Activated CD8-positive, alpha-beta memory T cell treated with anti-CD3 and anti-CD28 coated beads for 1 hour (primary cell): ENCODE measurements at places on chromosomes 7 and 10.

GRCh38 chr7:155189590-155189989 lies 108.1 kb upstream of the INSIG1 start:
- DNase-seq: no peak

DNA sequence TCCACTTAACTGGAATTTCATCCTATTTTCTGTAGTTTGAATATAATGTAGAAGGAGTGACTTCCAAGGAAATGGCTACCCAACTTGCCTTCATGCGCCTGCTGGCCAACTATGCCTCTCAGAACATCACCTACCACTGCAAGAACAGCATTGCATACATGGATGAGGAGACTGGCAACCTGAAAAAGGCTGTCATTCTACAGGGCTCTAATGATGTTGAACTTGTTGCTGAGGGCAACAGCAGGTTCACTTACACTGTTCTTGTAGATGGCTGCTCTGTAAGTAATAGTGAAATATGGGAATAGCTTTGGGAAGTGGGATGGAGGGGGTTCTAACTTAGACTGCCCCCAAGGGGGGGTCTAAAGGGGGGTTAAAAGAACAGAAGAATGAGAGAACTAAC lies 34.5 kb downstream of the COL1A2 start:
- no peak for DNase-seq

GRCh38 chr10:132375116-132375794 lies 21.7 kb upstream of the PWWP2B start:
- no peak for DNase-seq

GRCh38 chr10:102832248-102832647 lies 5.0 kb downstream of the CYP17A1 start:
- DNase-seq: no peak

GRCh38 chr10:102769375-102770107 lies 25.8 kb downstream of the WBP1L start:
- no peak for DNase-seq

- DNase-seq: no peak
Observed at GRCh38 chr7:35280902-35281301, 27.0 kb upstream of the TBX20 start.

- DNase-seq: no peak
Observed at GRCh38 chr10:125578658-125579315, 104.2 kb downstream of the TEX36 start.

- no peak for DNase-seq
Observed at GRCh38 chr10:70858759-70859158, 29.6 kb downstream of the PCBD1 start.

DNA sequence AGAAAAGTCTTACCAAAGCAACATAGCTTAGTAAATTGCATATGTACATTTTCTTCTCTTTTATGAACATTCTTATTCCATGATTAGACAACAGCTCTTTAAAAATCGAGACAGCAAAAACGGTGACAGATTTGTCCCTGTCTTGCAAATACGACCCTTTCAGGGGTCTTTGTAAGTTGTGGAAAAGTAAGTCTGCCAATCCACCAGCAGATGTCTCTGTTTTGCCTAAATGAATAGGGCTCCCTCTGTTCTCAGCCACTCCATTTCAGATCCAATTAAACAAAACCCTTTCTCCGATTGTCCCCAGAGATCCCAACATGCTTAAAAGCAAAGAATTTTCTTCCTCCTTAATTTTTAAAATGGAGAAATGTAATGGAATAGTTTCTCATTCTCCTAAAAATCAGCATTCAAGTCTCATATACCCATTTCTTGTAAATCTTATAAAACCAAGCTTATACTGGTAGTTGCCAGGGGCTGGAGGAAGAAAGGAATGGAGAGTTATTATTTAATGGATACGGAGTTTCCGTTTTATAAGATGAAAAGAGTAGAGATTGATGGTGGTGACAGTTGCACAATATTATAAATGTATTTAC lies 61.0 kb upstream of the NFE2L3 start:
- no peak for DNase-seq

- DNase-seq: no peak
Observed at GRCh38 chr7:14973712-14974428, 71.3 kb upstream of the DGKB start.

- no peak for DNase-seq
Observed at GRCh38 chr7:50565559-50565916, 333 bp upstream of the DDC start.

GRCh38 chr10:58998924-58999713 lies 177.3 kb upstream of the PHYHIPL start:
- no peak for DNase-seq
